ENCODE measurements at places on chromosomes 3 and 15.

DNA sequence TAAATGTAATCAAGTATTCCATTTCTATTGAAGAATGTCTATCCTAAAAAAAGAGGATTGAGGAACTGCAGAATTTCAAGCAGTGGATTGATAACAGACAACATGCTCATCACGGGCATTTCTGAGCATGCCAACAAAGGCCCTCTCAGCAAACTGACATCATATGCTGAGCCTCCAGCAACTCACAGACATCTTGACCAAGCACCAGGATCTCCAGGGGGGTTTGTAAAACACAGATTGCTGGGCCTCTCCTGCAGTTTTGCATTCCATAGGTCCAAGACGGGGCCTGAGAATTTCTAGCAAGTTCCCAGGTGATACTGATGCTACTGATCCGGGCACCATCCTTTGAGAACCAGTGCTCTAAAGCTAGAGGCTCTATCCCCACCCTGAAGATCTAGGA is 85.0 kb downstream of the FOXP1 start:
- no peak for DNase-seq

DNA sequence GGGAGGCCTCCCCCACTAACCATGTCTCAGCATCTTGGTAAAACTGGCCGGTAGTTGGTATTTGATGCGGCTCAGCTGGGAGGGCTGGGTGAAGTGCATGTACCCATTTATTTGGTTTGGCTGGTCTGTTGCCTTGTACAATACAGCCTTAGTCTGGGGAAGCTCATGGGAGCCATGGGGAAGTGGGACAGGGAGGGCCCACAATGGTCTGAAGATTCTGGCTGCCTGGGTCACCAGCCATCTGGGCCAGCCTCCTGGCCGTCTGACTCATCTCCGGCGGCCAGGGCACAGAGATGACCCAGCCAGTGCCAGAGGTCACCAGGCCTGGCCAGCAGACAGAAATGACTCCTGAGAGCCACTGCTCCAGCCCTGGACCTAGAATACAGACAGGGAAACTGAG is 51.6 kb upstream of the SMAD6 start:
- DNase-seq = no peak

GRCh38 chr15:68962465-68962864 is 32.1 kb downstream of the SPESP1 start:
- DNase-seq = no peak

DNA sequence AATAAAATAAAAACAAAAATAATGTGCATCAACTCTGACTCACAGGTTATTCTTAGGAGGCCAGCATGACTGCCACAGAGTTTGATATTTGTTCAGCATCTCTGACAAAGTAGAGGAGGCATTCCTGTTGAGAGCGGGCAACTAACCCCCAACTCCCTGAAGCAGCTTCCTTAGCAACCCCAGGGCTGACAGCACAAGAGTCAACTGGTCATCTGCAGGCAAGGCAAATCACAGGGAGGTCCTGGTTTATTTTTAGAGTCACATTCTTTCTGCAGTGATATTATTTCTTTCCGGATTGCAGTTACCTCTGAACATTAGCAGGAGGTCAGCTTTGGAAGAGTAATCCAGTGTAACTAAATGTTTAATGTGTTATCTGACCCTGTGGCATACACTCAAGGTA is 273.0 kb downstream of the PLCL2 start:
- peak; percentile 43 for DNase-seq

GRCh38 chr3:43155464-43156121 is 49.7 kb upstream of the POMGNT2 start:
- DNase-seq = peak; percentile 84

GRCh38 chr3:178131801-178132200 is 404.4 kb upstream of the KCNMB2 start:
- DNase-seq = peak; percentile 37

DNA sequence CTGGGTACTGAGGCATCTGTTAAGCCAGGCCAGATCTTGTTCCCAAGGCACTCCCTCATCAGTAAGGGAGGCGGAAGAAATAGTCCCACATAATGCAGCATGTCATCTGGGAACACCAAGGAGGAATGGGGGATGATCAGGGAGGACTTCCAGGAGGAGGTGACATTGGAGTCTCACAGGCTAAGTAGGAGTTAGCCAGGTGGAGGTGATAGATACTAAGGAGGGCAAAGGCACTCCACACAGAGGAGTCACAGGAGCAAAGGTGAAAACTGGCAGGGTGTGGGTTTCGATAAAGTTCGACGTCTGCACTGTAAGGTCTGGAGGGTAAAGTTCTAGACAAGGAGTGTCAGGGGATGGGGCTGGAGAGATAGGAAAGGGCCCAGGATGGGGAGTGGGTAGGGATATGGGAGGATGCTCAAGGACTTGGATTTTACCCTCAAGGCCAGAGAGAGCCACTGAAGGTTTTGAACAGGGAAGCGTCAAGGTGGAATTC is 6.3 kb downstream of the SLC28A1 start:
- DNase-seq = no peak

DNA sequence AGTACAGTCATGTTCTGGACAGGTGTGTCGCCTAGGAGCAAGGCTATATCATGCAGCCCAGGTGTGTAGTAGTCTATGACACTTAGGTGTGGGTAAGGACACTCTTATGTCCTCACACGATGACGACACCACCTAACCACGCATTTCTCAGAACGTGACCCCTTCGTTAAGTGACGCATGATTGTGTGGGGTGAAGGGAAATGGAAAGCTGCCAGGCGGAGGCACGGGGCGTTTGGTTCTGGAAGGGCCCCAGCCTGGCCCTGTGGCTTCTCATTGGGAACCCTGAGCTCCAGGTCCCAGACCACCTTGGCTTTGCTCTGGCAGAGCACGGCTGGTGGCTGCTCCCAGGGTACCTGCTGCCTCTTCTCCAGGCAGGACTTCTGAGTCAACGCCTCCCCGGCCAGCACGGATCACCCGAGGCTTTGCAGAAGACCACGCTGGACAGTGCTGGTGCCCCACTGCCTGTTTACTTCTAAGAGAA is 39.3 kb downstream of the FBLN2 start:
- no peak for DNase-seq

GRCh38 chr15:69848551-69849231 is 249.0 kb downstream of the TLE3 start:
- no peak for DNase-seq

- DNase-seq = peak; percentile 40
Observed at GRCh38 chr3:179760944-179761343, 108.1 kb downstream of the USP13 start.

GRCh38 chr15:68930268-68931022 is at the start of gene SPESP1:
TSS of gene SPESP1 (plus strand) at chr15:68930525. CDS start at chr15:68930654, 129 bp downstream.
- DNase-seq = peak; percentile 75

DNA sequence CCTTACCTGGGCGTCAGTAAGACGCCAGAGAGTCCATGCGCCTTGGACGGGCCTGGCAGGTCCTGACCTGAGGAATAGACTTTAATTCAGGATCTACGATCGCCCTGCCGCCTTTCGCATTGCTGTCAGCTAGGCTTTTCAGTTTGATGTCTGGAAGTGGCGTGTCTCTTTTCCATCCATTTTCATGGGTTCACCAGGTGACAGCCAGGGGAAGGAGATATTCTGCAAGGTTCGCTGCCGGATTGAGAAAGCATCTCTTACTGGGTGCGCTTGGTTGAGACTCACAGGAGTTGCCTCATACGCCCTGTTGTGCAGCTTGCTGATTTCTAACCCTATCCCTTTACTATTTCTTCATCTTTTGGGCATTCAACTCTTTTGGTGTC is 7.4 kb downstream of the EPHA3 start:
- no peak for DNase-seq

All from fibroblast of upper back skin (primary cell).